Astrocyte (in vitro differentiated cells and primary cell): ENCODE measurements at places on chromosomes 11 and 22.

GRCh38 chr22:32680277-32680676 lies 121.2 kb upstream of the TIMP3 start:
- DNase-seq, result no peak

DNA sequence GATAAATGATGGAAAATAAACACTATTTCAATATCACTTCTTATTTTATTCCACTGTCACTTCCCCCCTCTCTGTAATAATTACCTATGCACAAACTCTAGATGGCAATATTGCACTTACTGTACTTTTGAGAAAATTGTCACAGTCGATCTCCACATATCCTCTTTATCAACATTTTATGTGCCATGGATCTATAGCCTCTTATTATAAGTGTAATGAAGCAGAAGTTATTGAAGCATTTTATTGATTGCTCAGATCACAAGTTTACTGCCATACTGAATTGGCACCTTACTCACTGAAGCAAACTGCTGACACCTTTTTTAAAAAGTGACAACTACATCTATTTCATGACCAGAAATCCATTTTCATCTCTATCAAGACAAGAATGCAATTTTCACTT lies 133.4 kb downstream of the DCDC1 start:
- no peak for DNase-seq

- no peak for DNase-seq
These were observed 10.2 kb downstream of the AHNAK start for GRCh38 chr11:62536301-62536957.

DNA sequence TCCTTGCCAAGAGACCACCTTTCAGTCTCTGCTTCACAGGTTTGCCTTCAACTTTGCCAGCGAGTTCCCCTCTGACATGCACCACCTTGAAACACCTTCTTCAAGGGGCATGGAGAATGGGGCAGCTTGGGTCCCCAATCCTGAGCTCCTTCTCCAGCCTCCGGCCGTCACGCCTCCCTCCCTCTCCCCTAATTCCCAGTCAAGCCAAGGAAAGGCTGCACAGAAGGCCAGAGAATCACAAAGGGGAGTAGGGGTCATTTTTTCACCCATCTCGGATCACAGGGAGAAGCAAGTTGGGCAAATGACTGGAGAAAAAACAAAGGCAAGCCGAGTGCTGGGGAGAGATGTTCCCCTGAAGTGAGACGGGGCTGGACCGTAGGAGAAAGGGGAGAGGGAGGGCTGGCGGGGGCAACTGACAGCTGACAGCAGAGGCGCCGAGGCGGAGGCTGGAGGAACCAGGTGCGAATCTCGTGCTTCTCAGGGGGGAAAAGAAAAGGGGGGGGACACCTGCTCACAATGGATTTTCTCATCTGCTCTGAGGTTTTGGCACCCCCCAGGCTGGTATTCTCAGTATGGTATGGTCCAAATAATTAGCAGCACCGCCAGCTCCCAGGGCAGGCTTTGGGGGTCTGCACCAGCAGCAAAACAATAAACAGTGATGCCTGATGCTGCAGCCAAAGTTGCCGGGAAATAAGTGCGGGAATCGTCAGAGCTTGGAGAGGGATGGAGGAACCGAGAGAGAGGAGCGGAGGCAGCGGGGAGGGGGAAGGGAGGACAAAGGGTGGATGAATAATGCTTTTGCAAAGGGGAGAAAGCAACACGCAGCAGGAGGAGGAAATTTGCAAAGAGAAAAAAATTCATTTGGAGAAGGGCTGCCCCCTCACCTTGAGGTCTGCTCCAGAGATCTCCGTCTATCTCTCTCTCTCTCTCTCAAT lies 644 bp downstream of the YPEL4 start:
- DNase-seq, result no peak

GRCh38 chr22:39266398-39267030 lies 21.7 kb upstream of the PDGFB start:
- DNase-seq, result no peak

DNA sequence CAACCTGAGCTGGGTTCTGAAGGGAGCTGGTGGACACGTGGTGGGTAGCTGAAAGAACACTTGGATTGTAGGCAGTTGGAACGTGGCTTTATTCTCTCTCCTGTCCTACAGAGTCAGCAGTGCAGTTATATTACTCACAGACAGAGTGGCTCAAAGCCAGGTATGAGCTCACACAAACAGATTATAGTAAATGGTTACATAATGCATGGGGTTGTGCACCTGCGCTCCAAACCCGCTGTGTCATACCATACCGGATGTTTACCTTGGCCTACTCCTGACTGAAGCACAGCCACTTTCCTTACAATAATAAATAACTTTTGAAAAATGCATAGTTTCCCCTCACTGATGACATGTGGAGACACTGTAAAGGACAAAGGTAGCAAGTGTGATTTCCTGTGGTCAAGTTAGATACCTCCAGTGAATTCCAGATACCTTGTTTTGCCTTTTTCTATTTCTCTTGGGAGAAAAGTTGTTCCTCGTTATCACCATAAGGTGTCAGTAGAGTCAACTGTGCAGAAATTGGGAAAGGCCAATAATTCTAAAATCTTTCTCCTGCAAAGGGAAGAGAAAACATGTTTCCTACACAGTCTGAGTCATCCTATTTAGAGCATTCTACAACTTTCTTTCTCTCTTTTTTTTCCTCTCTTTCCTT lies 13.5 kb downstream of the MS4A6A start:
- DNase-seq, result peak; percentile 6

DNA sequence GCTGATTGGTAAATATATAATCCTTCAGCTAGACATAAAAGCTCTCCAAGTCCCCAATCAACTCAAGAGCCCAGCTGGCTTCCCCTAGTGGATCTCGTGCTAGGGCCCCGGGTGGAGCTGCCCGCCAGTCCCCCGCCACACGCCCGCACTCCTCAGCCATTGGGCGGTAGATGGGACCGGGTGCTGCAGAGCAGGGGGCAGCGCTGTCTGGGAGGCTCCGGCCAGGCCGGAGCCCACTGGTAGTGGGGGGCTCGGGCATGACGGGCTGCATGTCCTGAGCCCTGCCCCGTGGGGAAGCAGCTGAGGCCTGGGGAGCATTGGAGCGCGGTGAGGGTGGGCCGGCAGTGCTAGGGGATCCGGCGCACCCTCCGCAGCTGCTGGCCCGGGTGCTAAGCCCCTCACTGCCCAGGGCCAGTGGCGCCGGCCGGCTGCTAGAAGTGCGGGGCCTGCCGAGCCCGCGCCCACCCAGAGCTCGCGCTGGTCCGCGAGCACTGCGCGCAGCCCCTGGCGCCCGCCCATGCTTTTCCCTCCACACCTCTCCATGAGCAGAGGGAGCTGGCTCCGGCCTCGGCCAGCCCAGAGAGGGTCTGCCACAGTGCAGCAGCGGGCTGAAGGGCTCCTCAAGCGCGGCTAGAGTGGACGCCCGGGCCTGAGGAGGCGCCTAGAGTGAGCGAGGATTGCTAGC lies 1680.6 kb upstream of the RAG2 start:
- no peak for DNase-seq

DNA sequence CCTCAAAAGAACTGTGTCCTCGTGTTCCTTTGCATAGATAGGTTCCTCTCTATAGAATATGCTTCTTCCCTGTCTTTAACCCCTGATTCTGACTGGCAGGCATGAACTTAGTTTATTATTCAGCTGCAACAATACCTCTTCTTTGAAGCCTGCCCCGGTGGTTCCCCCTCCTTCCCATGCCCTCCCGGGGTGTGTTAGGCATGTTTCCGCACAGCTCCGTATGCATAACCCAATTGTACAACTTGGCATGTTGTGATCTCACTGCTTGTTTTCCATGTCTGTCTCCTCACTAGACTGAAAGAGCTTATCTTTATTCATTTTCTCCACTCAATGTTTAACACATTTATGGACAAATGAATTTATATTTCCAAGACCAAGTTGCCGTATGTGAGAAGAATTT lies 72.6 kb downstream of the DEPDC5 start:
- no peak for DNase-seq

GRCh38 chr11:44988111-44988510 lies 37.4 kb upstream of the TP53I11 start:
- DNase-seq, result no peak

DNA sequence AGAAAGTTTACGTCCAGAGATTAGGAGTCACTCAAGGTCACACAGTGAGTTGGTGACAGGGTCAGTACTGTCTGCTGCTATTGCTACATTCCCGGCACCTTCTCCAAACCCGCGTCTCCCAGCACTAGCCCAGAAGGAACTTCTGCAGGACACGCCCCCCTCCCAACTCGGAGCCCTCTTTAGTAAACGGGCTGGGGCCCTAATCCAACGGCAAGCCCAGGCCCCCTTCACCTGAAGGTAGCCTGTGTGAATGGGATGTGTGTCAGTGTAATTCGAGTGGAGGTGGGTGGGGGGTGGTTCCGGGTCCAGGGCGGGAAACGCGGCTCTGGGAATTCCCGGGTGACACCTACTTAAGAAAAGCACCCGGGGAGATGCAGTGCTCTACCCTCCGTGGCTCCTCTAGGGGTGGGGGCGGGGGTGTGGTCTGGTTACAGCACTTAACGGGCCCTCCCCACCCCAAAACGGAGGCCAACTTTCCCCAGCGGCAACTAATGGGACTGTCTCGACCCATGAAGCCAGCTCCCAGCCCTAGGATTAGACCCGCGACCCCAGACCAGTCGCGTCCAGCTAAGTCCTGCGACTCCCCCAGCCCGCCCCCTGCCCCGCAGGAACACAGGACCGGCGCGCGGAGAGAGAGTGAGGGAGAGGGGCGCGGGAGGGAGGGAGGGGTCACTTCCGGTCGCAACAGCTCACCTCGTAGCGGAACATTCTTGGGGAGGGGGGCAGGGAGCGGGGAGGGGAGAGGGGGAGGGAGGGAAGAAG lies 468 bp downstream of the PATL1 start:
- DNase-seq, result peak; percentile 20

DNA sequence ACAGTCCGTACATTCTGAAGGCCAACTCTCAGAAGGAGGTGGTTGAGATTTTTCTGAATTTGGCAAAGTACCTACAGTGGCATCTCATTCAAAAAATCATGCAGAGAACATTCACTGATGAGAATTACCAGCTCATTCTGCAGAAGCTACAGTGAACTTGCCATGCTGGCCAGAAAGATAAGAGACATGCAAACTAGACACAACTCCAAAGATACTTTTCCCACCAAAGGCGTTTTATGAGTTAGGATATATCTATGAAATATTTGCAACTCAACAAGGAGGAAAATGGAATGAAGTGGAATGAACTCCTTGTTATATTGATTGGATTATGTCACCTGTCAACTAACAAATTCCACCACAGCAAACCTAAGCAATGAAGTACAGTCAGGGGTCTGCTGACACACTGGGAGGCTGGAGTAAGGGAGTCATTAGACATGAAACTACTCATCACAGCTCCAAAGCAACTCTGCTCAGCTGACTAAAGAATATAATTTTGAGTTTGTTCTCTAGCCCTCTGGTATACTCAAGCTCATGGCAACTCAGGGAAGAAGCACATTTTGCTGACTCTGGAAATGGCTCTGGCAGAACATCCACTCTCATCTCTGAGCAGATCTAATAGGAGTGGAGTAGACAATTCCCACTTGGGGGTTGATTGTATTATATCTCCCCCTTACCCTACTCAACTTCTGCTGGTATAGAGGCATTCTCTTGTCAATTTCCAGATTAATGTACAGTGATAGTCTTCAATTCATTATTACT lies 22.9 kb downstream of the MAML2 start:
- no peak for DNase-seq

DNA sequence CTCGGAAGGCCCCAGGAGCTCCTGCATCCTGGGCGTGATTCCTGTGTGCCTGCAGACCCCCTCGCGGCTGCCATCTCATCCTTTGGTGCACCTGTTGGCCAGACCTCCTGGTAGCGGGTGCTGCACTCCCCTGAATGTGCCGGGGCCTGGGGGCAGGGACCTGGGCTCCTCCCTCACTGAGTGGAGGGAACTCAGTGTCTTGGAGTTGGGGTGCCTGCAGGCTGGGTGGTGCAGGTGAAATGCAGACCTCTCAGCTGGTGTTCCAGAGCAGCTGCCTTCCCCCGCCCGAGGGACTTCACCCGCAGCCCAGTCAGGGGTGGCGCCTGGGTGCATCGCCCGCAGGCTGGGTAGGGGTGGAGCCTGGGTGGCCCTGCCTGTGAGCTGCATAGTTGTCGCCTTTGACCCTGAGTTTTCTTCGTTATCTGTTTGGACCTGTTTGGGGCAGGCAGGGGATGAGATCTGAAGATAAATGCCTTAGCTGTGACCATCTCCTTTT lies 31.4 kb downstream of the LRP5 start:
- DNase-seq, result no peak

GRCh38 chr22:39309364-39309861 lies 10.0 kb downstream of the RPL3 start:
- no peak for DNase-seq

- DNase-seq, result no peak
These were observed 137.4 kb downstream of the PLEKHA7 start for GRCh38 chr11:16876837-16877236.

- no peak for DNase-seq
These were observed 25.5 kb downstream of the LDLRAD3 start for GRCh38 chr11:35969089-35970042.

- DNase-seq, result peak; percentile 79
These were observed 174.1 kb downstream of the CSNK2A3 start for GRCh38 chr11:11178671-11179638.

DNA sequence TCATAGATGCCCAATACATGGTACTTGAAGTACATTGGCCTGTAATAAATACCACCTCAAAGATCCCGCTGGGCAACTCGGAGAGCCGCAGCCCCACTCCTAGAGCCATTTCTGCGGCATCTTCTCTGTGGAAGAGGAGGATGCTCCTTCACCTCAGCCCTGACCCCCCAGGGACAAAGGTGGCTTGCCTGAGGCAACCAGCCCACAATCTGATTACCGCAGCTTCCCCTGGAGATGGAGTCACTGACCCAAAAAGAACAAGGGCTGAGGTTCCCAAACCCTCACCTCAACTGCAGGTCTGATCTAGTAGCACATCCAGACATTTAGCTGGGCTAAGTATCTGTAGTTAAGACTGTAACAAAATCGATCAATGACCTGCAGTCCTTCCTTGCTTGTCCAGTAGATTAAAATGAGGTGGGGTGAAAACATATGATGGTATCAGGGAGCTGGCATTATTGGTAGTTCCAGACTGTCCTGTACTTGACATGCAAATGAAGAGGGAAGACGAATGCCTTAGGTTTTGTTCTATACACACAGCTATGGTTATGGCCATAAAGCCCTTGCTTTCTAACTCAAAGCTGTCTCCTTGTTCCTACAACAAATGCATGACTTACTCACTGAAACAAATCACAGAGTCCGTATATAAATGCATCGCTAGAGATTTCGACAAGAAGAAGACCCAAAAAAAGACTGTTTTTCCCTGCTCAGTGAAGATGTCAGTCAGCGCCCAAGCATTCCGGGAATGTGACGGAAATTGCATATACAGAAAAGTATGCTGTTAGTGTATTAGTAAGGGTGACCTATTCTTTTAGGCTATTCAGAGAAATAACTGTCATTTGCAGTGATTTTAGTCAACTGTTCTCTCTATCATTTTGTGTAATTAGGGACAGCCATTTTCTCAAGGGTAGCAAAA lies 33.7 kb downstream of the C11orf71 start:
- peak; percentile 88 for DNase-seq

DNA sequence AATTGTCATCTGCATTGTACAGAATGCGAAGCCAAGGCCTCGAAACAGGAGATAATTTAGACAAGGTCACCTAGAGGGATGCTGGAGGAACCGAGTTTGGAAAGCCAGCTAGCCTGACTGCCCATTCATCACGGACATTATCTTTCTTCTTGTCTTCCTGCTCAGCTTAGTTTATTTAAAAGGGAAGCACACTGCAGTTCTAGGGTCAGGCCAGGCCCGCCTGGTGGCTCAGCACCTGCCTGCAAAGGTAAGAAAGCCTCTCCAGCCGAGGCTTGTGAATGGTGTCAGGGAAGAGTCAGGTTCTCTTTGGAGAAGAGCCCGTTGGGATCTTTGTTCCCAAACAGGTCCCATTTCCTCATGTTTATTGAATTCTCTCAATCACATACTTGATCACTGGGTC lies 246.5 kb downstream of the BLID start:
- DNase-seq, result no peak

GRCh38 chr22:45804986-45805325 lies 133.3 kb downstream of the ATXN10 start:
- peak; percentile 99 for DNase-seq
